Endothelial cell of umbilical vein (primary cell): ENCODE measurements at places on chromosomes 11 and 22. TPM values are rescaled to one million over a fixed set of nuclear protein-coding genes. Genes with fewer than 3 reads are reported as not detected.

Gene GUCY1A2
- 0.02 and 0.12 TPM in 2 replicates for total RNA-seq

Gene PKP3
- 0.27 and 0.30 TPM in 2 replicates for total RNA-seq

Gene PEX16
- total RNA-seq: 25.7 and 27.4 TPM in 2 replicates

Gene PRSS23
- total RNA-seq: 240 and 278 TPM in 2 replicates

Gene OR52K1
- not detected in 2 replicates for total RNA-seq

Gene OR8D4
- total RNA-seq: not detected in 2 replicates

Gene VPS11
- 27.0 and 31.0 TPM in 2 replicates for total RNA-seq

Gene FOLH1
- total RNA-seq: 0.53 and 1.4 TPM in 2 replicates

Gene WBP2NL
- 0.27 TPM in 1 of 2 replicates, not detected in the other for total RNA-seq

Gene MMP8
- not detected in 2 replicates for total RNA-seq

Gene NUP50
- 84.4 and 90.9 TPM in 2 replicates for total RNA-seq

Gene DAGLA
- total RNA-seq: 3.5 and 4.7 TPM in 2 replicates

Gene EIF3D
- total RNA-seq: 192 and 201 TPM in 2 replicates

Gene CYB5R2
- total RNA-seq: 4.2 and 4.8 TPM in 2 replicates

Gene RIBC2
- total RNA-seq: 5.7 TPM in 2 replicates

Gene CD3G
- not detected in 2 replicates for total RNA-seq

Gene CRYBB2
- 1.4 TPM in 1 of 2 replicates, not detected in the other for total RNA-seq

Gene ZNRF3
- total RNA-seq: 4.4 and 5.2 TPM in 2 replicates

Gene ALDH3B2
- not detected in 2 replicates for total RNA-seq

Gene GTSE1
- total RNA-seq: 57.0 and 57.2 TPM in 2 replicates

Gene HBD
- not detected in 2 replicates for total RNA-seq

Gene PLA2G6
- total RNA-seq: 10.3 and 11.1 TPM in 2 replicates

Gene TBX1
- total RNA-seq: 30.2 and 38.2 TPM in 2 replicates

Gene HTR3B
- total RNA-seq: not detected in 2 replicates

Gene MAPK11
- 26.3 and 29.4 TPM in 2 replicates for total RNA-seq

Gene ZNF214
- 1.7 and 2.5 TPM in 2 replicates for total RNA-seq

Gene NOL12
- total RNA-seq: 29.1 and 31.5 TPM in 2 replicates

Gene CLP1
- total RNA-seq: 17.9 and 20.9 TPM in 2 replicates

Gene KDM4E
- total RNA-seq: not detected in 2 replicates

Gene CTTN
- total RNA-seq: 307 and 330 TPM in 2 replicates

Gene C11orf91
- total RNA-seq: 1.4 and 2.1 TPM in 2 replicates

Gene CADM1
- total RNA-seq: 2.6 and 2.9 TPM in 2 replicates

Gene CNTN5
- total RNA-seq: not detected in 2 replicates

Gene TSGA10IP
- total RNA-seq: not detected in 2 replicates

Gene ROBO4
- total RNA-seq: 464 and 474 TPM in 2 replicates

Gene TREH
- total RNA-seq: not detected in 2 replicates

Gene MS4A8
- not detected in 2 replicates for total RNA-seq

Gene PRR5L
- total RNA-seq: 6.1 and 9.5 TPM in 2 replicates

Gene ZC3H12C
- total RNA-seq: 14.5 and 14.7 TPM in 2 replicates

Gene CCDC88B
- total RNA-seq: 1.8 TPM in 2 replicates

Gene SSH3
- total RNA-seq: 16.5 and 22.5 TPM in 2 replicates

Gene SPDYC
- total RNA-seq: not detected in 2 replicates

Gene TRIM22
- 73.4 and 110 TPM in 2 replicates for total RNA-seq

Gene GLB1L2
- 0.28 and 0.55 TPM in 2 replicates for total RNA-seq

Gene CARD10
- 39.5 and 40.6 TPM in 2 replicates for total RNA-seq

Gene ANO1
- 0.40 TPM in 1 of 2 replicates, not detected in the other for total RNA-seq

Gene TRIM48
- total RNA-seq: not detected in 2 replicates
